ENCODE measurements at places on chromosomes 7 and 10. TPM values are rescaled to one million over a fixed set of nuclear protein-coding genes. Genes with fewer than 3 reads are reported as not detected.
A peak's percentile ranks its signal among the peaks of the same experiment; 100 is the strongest.

DNA sequence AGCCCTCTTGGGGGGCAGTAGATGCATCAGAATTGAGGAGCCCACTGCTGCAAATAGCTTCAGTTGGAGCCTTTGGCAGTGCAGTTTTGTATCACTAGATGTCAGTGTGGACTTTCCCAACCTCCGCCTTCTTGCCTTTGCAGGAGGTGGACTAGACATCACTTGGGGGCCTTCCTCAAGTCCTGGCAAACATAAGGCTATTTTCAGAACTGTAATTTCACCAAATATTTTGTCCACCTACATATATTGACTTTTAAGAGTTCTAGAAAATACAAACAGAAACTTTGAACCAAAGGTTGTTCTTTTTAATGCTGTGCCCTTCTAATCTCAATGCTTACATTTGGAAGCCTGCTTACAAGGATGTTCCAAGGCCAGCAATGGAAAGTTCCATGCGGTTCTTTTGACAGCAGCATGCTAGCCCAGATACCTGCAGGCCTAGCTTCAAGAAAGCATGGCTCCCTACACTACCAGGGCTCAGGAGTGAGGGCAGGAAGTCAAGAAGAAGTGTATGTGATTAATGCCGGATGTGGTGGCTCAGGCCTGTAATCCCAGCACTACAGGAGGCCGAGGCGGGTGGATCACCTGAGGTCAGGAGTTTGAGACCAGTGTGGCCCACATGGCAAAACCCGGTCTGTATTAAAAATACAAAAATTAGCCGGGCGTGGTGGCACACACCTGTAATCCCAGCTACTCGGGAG lies 8.0 kb upstream of the ZNRF2 start:
- DNase-seq, result peak; percentile 85

DNA sequence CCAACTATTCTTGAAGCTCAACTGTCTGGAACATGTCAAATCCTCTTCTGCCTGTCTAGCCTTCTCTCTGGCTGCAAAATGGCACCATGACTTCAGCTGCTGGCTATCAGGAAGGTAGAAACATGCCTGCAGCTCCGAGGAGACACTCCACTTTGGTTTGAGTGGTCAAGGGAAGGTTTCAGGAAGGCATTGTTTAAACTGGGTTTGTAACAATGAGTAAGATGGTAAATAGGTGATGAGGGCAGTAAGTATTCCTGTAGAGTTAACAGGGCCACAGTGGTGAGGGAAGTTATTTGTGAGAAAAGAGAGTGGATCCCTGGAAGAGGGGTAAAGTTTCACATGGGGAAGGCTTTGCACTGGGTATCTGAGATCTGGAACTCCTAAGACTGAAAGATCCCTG lies 231.5 kb downstream of the ABCA13 start:
- DNase-seq, result no peak

DNA sequence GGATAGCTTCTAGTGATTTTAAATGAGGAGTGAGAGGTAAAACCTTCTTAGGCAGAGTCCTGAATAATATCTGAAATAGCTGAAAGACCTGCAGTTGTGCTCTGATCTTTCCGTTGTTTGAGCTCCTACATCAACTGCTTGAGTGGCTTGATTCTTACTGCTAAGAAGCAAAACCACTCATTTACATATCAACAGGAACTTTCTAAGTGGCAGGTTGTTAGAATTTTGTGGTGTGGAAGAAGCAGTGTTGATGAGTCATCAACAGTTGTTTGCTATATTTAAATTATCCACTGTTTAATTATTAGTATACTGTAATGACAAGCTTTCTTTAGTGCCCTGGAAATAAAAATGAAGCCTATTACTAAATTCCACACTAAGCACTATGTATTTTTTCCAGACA lies 689.5 kb downstream of the DNAJB9 start:
- DNase-seq, result no peak

GRCh38 chr10:124296121-124296812 lies 122.5 kb downstream of the OAT start:
- no peak for DNase-seq

GOLGA7B gene
- 15.8 TPM for total RNA-seq

HIPK2 gene
- 21.2 TPM for total RNA-seq

ASB10 gene
- not detected for total RNA-seq

CCDC3 gene
- 0.19 TPM for total RNA-seq

DNA sequence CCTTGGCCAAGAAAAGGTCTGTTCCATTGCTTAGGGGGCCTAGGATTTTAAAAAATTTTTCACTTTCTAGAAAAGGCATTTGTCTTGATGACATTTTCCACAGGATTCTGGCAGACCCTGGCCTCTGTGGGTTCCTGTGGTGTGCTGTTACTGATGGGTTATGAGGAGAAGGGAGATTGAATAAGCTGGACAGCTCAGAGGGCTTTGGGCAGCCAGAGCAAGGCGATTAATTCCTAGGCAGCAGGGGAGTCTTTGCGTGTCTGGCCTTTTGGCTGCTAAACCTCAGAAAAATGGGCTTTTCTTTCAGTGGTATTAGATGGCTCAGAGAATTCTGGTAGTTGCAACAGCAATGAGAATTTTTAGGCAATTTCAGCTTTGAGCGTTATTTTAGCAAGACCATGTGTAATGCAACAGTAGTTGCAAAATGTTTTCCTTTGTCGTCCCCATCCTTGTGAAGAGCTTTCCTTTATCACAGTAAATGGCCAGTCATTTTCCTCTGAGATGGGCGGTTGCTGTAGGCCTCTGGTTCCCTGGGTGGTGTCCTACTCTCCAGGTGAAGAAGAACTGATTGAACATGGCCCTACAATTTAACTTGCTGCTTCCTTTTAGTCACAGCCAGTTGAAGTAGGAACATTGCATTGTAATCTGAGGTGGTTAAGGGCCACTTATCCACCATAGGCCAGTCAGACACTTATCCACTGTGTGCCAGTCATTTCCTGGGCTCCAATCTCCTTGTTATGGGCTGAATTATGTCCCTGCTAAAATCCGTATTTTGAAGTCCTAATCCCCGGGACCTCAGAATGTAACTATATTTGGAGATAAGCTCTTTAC lies 43.2 kb downstream of the SH2D4B start:
- DNase-seq, result no peak

DNA sequence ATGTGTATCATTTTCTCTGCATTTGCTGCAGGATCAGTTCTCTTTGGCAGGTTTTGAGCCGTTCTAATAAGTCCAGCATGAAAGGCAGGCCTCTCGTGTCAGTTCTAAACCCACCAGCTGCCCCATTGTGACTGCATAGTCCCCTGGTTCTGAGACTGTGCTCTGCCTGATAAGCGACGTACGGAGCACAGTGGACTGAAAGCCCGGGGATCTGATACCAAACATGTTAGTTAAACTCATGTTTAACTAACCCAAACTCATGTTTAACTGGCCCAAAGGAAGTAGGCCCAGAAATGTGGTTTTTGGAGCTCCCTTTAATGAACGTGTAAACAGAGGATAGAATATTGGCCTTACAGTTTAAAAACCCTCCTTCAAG lies 98.0 kb upstream of the PDCD4 start:
- no peak for DNase-seq

DNA sequence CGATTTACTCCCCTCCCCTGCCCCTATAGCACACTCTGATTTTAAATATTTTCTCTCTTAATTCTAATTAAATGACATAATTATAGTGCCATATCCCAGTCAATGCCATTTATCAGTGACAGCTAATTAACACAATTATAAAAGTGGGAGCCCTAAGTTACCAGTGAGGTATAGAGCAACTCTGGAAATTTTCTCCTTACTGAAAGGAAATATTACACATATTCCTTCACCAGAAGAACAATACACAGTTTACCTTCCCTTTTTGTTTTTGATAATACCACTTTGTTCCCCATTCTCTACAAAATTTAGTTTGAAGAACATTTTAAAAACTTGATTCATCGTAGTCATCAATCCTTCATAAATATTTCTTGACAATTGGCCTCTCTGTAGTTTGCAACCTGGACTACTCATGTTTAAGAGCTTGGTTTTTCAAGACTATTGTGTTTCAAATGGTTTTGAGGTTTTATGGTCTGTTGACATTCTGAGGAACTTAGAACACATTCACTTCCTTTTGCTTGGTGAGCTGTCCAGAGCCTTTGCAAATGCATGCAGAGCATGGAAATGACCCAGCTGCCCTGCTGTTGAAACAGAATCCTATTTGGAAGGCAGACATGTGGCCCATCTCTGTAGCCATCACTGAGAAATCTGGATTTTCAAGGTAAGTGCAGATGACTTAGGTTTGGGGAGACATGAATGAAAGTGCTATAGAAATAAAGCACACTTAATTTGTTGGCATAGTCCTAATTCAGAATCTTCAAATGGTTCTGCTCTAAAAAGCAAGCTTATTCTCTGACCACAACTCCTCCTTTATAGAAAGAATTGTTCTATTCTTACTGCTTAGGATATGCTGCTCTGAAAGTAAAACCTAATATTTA lies at the start of gene GPR141:
Gene GPR141, plus strand, starts transcription at position 521 of the 875 bp plus-strand sequence. CDS start 56,628 bp downstream, outside the sequence.
- no peak for DNase-seq

ASZ1 gene
- total RNA-seq, result 1.0 TPM

DNA sequence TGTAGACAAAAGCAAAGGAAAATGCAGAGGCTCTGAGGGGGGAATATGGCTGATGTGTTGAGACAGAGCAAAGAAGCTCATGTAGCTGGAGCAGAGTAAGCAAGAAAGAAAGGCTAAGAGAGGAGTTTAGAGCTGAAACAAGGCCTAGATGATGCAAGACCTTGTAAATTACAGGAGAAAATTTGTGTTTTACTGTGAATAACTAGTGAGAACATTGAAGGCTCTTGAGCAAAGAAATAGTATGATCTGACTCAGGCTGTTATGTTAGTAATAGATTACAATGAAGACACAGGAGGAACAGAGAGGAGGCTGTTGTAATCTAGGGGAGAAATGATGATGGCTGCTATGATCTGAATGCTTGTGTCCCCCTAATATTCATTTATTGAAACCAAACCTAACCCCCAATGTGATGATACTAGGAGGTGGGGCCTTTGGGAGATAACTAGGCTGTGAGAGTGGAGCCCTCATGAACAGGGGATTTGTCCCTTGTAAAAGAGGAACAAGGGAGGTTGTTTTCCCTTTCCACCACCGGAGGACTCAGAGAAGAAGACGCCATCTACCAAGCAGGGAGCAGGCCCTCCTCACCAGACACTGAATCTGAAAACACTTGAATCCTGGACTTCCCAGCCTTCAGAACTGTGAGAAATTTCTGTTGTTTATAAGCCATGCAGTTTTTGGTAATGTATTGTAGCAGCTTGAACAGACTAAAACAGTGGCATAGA lies 394.9 kb downstream of the HTR7 start:
- DNase-seq, result no peak

EBF3 gene
- total RNA-seq, result 23.6 TPM

AKR1D1 gene
- total RNA-seq, result 0.13 TPM

PTPRZ1 gene
- 36.8 TPM for total RNA-seq

SLC26A3 gene
- not detected for total RNA-seq

DNA sequence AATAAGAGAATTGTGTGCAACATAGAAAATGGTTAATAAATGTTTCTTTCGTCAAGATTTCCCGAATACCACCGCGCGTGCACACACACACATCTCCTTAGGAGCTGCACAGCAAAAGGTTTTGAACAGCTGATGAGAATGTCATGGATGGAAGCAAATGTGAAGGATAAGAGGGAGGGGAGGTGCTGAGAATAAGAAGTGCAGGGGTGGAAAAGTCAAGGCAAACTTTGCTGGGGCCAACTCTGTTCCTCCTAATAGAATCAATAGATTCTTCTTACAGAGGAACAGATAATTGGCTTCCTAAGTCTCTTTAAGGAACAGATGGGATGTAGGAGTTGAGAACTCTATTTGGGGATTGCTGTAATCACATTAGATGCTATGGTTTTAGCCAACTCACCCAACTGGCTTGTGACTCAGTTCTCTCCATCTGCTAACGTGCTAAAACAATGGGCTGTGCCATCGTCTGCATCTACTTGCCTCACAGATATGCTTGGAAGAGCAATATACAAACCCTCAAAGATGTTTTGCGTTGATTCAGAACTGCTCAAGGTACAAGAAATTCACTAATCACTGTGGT lies 408.2 kb upstream of the CELF2 start:
- DNase-seq, result no peak

H2BK1 gene
- not detected for total RNA-seq

BICC1 gene
- total RNA-seq, result 7.2 TPM

AASS gene
- total RNA-seq, result 14.9 TPM

GRCh38 chr10:3548702-3549101 lies 236.3 kb downstream of the KLF6 start:
- no peak for DNase-seq

SSMEM1 gene
- total RNA-seq, result not detected

UBN2 gene
- 5.4 TPM for total RNA-seq

DNA sequence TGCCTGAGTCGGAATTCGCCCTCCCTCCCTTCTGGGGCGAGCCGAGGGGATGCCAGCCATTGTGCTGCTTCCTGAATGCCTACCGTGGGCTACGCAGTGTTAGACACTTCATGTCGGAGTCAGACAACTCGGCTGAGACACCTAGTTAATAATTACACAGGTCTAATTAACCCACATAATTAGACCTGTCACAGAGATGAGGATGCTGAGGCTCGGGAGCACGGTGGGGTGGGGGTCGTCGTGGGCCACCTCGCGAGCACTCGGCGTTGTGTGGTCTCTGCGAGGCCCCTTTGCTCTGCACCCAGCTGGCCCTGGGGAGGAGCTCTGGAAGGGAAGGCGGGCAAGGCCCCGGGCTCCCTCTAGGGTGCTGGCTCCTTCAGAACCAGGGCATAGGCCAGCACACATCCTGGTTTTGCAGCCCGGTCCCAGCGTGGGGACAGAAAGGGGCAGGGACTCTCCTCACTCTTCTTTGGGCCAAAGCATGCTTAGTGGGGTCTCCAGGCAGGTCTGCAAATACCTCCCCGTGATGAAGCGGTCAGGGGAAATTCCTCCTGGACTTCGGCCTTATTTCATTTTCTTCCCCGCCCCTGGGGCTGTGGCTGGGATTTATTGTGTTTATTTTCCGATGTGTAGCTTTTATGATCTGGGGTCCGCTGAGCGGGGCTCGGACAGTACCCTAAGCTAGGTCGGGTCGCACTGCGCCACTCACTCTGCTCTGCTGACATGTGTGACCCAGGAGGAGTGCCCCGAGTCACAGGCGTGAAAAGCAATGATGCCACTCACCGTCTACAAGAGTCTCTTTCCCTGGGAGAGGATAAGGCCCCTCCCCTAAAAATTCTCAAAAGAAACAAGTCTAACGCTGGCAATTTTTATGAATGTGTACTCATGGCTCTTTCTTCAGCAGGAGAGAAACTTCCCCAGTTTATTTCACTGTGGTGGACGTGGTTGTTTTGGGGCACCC lies 4.9 kb upstream of the FOXL3 start:
- no peak for DNase-seq

DNA sequence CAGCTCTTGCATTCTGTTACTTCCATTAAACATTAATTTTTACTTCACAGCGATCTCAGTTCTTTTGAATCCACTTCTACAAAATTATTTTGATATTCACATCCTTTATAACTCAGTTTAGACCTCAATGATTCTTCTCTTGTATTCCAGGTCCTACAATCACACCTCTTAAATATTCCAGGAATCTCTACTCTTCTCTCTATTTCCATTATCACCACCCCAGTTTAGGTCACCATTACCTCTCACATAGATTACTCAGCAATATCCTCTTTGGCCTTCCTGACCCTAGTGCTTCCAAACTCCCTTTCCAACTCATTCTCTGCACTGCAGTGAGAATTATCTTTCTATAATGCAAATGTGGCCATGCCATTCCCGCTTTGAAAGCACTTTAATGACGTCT lies 27.1 kb upstream of the GPR37 start:
- no peak for DNase-seq
